ENCODE measurements at places on chromosomes 2 and 18.

GRCh38 chr2:73415906-73416305 is 30.3 kb downstream of the ALMS1 start:
- no peak for DNase-seq

DNA sequence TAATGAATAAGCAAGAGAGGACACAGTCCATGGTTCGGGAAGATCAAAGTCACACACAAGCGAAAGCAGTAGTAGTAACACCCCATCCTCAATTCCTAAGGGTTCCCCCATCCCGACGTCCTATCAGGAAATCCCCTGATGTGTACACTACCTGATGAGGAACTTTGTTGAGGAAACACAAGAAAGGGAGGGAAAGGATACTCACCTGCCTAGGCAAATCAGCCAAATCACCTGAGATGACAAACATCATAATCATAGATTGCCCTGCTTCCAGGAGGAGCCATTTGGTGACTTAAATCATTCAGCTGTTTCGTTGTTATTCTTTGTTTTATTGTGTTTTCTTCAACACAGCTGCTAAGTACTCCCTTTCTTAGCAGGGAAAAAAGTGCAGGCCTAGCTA is 55.5 kb upstream of the SPOPL start:
- DNase-seq = no peak

DNA sequence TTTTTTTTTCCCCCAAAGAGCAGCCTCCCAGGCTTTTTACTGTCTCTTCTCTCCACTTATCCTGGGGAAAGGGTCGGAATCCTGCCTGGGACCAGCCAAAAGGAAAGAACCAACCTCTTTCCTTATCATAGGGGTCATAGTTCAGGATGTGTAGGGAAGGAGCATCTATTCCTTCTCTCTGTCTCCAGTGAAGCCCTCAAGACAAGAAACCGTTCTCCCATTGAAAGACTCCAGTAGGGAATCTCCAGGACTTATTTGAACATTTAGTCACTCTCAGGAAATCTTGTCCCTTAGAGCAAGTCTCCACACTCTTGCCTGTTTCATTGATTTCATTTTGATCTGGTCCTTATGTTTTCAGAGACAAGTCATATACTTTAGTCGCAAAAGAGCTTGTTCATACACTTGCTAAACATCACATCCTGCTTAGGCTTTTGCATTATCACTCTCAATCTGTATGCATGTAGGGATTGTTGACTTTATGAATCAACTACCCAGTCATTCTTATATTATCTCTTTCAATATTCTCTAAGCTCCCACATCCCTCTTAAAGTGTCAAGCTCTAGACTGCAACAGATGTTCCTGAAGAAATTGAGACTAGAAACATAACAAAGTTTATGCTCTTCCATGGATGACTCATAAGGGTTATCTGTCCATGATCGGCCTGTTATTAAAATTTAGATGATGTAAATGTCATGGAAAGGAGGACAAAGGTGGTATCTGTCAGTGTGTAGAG is 116.2 kb upstream of the ST6GAL2 start:
- DNase-seq = no peak

- DNase-seq = peak; percentile 42
Observed at GRCh38 chr2:73107211-73107926, 5.4 kb downstream of the RAB11FIP5 start.

DNA sequence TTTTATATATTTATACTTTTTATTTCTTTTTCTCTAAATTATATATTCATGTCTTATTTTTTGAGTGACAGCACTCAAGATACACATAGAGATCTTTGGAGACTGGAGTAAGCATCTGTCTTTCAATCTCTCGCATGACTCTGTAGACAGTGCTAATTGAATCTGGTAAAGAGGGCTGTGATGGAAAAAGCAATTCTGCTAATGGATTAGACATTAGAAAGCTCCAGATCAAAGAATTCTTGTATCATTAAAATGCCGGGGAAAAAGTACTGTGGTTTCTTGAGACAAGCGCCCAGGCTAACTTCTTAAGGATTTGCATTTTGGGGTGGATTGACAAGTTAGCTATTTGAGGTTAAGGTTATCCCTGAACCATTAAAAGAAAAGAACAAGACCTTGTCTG is 383.1 kb upstream of the TNP1 start:
- no peak for DNase-seq

DNA sequence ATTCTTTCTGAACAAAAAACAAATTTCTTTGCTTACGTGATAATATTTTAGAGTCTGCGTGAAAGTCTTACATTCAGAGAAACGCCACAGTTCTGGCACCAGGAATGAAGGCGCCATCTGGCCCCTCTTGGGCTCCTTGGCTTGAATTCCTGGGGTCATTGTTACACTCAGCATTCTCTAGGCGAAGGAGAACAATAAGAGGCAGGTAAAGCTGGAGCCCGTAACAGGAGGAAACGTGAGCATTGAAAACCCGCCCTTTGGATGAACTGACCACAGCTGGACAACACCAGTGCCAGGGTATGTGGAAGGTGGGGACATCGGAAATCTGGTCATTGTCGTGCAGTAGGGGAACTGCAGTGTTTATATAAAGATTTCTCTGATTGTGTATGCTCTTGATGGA is 144.8 kb downstream of the RNF152 start:
- DNase-seq = no peak

GRCh38 chr2:112012556-112012955 is 42.5 kb upstream of the TMEM87B start:
- DNase-seq = no peak

- DNase-seq = no peak
Observed at GRCh38 chr18:48781163-48781987, 169.4 kb downstream of the SMAD7 start.

GRCh38 chr18:23538870-23539269 is 35.6 kb downstream of the RMC1 start:
- DNase-seq = no peak
